ENCODE measurements at places on chromosomes 4 and X.

DNA sequence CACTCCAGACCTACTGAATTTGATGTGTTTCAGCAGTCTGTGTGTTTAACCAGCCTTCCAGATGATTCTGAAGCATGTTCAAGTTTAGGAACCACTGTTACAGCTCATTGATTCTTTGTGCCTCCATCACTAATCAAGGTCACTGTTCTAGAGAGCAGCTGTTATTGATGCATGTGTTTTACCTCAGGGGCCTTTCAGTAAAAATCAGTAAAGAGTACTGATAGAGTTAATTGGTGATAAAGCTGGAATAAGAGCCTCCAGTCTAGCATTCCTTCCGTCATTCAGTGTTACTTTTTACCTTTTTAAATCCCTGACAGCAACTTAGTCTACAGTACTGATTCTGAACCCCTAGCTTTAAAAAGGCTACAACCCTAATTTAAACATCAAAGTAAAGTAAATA, 12.9 kb downstream of the CPEB2 start:
- DNase-seq, result no peak

DNA sequence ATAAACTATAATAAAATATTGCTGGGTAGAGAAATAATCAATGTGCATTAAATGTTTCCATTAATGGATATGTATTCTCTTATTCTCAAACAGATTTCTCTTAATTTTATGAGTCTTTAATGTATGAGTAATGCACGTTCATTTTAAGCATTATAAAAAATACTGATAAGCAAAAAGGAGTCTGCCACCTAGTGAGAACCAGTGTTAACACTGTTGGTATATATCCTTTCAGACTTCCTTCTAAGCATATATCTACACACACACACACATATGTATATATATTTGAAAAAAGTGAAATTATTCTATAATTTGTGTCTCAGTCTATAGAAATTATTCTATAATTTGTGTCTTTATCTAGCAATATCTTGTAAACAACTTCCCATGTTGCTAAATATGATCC, 49.9 kb upstream of the MTMR1 start:
- no peak for DNase-seq

- DNase-seq, result no peak
These were observed 138.7 kb downstream of the INPP4B start for GRCh38 chr4:142707401-142707800.

DNA sequence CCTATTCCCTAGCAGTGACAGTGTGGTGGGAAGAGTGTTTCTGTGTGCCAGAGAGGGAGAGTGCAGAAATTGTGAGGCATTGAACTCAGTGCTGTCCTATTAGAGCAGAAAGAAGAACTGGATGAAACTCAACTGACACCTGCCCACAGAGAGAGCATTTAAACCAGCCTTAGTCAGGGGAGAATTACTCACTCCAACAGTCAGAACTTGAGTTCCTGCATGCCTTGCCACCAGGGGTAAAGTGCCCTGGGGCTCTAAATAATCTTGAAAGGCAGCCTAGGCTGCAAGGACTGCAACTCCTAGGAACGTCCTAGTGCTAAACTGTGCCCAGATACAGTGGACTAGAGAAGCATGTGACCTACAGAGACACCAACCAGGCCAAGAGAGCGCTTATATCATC, 12.8 kb downstream of the CYSLTR1 start:
- no peak for DNase-seq

DNA sequence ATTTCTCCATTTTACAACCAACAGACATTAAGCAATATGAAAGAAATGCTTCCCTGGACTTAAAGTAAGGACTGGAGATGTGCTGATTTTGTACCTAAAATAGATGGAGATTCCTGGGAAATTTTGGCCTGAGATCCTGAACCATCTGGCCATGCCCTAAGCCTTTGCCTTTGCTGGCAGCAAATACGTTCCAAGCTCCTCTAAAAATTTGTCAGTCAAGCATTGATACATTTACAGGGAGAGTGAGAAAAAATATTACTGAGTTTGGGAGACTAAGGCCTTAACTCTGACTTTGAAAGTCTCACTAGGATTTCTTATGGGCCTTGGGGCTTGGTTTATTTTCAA, 63.9 kb downstream of the FHDC1 start:
- no peak for DNase-seq

DNA sequence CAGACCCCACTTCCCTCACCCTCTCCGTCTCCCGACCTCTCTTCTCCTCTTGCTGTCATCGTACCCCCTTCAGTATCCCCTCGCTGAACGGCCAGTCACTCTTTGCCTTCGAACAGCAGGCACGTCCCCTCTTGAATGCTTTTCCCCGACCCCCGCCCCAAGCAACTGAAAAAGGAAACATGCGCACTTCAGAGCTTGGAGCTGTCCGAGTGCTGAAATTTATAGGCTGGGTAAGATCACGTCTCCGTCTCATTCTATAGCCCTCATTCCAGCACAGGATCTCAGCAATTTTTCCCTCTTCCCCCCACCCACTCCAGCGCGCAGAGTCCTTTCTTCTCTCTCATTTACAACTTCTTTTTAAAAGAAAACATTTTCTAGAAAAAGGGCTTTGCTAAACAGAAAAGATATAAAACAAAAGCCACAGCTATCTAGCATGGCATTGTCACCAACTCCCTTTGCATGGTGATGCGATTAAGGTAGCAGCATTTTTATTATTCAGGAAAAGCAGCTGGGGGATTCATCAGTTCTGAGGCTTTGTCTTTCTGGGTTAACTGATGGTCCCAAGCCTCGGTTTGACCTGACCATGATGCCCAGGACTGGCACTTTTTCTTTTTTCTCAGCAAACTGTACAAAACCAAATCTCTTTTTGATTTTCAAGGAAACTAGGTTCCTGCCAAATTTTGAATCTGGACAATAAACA, at the start of gene GLRA2:
TSS of gene GLRA2 (plus strand) at position 247 of the 700 bp plus-strand sequence. CDS start 522 bp downstream, outside the sequence.
- DNase-seq, result peak; percentile 49

- no peak for DNase-seq
These were observed 1402.4 kb downstream of the FAM133A start for GRCh38 chrX:95076449-95076848.

DNA sequence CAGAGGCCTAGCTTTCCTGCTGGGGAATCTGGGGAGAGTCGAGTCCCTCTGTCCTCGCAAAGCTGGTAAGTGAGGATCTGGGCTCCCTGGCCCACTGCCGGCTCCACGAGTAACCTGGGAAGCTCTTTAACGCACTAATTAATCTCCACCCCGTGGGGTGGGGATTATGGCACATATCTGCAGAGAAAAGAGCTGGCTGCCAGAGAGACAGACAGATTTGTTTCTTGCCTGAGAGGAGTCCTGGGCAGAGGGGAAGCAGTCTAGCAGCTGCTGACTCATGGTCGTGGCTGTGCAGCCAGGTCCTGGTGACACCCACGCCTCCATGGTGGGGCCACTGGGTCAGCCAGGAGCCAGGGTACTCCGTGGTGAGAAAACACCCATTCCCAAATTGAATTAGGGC, 14.0 kb downstream of the SORCS2 start:
- DNase-seq, result no peak

DNA sequence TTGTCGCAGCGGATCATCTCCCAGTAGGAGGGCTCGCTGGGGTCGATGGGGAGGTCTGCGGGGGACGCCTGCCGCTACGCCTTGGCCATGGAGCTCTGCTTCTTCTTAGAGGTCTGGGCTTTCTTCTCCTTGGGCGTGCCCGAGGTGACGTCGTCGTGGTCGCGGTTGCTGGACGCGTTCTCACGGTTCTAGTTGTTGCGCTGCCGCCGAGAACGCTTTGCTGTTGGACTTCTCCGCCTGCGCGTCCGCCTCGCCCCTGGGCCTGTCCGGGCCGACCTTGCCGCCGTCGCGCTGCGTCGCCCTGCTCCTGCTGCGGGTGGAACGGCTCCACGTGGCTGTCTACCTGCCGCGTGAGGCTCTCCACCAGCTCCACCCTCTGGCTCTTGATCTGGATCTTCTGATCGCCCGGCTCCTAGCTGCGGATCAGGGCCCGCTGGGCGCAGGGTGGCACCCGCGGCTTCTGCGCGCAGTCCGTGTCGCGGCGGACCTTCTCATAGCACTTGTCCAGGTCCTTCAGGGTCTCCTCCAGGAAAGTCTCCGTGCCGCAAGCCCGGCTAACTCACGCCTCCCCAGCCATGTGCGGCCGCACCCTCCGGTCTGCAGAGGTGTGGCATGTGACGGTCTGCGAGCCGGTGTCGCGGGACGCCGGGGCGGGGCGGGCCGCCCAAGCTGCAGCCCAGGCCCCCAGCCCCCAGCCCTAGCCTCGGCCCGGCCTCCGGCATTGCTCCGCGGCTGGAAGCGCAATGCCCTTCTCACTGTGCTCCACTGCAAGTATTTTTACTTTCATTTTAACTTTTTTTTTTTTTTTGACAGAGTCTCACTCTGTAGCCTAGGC, 40.5 kb upstream of the OGT start:
- peak; percentile 68 for DNase-seq

GRCh38 chrX:115694028-115694427, 133.1 kb downstream of the PLS3 start:
- DNase-seq, result no peak

GRCh38 chr4:89519771-89520320, 212.2 kb upstream of the GPRIN3 start:
- DNase-seq, result no peak

DNA sequence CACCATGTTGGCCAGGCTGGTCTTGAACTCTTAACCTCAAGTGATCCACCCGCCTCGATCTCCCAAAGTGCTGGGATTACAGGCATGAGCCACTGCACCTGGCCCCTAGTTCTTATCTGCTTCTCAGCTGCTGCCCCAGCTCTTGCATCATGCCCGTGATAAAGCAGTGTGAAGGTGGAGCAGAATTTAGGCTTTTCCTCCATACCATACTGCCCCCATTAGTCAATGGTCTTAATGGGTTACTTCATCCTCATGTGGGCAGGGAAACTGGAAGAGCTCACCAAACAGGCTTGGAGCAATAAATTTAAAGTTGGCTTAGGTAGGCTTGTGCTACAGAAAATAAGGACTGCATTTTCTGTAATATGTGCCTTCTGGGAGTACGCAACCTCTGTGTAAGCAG, 636.9 kb upstream of the BOD1L1 start:
- no peak for DNase-seq

DNA sequence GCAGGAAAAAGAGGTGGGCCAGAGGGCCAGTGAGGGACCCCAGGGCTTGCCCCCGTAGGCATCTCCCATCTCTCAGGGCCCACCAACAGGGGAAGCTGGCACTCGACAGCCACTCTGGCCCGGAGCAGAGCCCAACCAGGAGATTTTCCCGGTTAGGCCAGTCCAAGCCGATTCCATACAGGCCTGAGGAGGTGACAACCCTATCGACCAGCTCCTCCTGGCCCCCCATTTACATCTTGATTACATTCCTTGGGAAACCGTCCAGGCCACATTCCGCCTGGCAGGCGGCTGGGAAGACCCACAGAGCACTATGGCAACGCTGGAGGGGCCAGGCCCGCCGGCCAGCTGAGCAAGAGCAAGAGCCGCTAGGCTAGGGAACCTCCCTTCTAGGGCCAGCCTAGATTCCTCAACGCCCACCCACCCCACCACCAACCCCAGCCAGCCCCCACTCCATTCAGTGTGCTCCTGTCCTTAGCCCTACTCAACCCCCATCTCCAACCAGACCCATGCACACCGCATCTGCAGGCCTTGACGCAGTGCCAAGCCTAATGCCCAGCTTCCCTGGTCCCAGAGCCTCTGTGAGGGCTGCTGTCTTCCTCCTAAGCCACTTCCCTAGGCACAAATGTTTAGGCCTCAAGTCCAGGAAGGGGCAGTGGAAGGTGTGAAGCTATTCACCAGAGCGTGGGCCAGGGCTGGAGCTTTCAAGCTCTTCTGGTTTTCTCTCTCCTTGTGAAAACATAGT, 161.2 kb downstream of the EFNB1 start:
- peak; percentile 82 for DNase-seq

GRCh38 chrX:20267607-20267930, 860 bp upstream of the RPS6KA3 start:
- DNase-seq, result no peak

DNA sequence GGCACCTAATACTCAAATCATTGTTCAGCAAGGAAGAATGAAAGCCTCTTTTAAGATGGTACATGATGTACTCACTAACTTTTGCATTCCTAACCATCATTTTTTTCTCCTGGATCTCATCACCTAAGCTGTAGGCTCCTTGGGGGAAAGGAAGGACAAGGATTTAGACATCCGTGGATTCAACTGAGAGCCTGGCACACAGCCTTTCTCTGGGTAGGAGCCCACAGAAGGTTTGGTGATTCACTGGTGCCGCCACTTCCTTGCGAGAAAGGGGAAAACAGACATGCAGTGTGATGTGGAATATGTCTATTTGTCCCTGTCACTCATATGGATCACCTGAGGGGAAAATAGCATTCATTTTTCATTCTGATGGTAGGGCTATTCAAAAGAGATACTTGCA, 147.3 kb downstream of the PCDH7 start:
- DNase-seq, result no peak

DNA sequence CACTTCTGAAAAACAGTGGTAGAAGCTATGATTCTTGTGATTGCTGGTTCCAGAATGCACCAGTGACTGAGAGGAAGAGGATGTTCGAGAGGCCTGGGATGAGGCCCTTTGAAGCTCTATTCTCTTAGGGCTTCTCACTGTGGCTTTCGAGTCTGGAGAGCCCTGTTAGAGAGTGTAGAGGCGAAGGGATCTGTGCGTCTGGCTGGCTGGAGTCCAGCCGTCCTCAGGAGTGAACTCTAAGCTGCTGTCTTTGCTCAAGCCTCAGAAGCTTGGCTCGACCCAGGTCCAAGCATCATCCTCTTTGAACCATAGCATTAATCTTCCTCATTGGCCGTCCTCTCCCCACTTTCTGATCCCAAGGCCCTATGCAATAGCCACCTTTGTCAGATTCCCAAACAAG, 51.6 kb downstream of the ELF4 start:
- no peak for DNase-seq

DNA sequence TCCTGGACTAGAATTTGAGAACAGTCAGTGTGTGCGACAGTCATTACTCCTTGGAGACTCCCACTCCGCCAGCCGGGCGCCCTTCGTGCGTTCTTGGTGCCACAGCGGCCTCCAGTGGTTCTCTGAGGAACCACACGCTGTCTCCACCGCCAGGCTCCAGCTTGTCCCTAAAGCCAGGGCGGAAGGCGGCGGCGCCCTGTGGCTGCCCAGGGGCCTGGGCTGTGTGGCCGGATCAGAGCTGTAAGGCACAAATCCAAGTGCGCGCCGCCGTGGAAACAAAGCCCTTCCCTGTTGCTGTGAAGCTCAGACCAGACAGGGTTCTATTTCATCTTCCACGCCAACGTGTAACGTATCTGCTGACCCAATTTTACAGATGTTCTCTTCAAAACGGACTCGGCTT, 34.2 kb downstream of the IDS start:
- DNase-seq, result peak; percentile 90

DNA sequence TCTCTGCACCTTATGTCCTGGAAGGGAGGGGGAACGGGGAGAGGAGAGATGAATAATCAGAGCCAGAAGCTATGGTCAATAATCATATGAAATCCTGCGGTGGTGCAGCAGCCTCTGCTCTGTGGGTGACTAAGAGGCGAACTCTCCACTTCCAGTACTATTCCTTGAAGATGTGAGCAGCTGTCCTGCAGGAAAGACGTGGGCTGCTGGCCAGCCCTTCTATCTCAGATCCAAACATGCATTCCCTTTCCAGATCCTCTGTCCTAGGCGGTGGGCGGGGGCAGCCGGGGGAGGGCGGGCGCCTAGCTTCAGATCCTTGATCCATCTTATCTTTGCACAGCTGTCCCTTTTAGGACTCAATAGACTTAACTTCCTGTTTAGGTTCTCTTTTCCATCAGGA, 34.5 kb downstream of the SPINK2 start:
- DNase-seq, result peak; percentile 84

- DNase-seq, result peak; percentile 86
These were observed 82.9 kb downstream of the STOX2 start for GRCh38 chr4:183987987-183988392.

- no peak for DNase-seq
These were observed 18.6 kb upstream of the SEPSECS start for GRCh38 chr4:25178838-25179261.

All from femur (tissue), 1 donor.